ENCODE measurements at places on chromosomes 3 and 15.

DNA sequence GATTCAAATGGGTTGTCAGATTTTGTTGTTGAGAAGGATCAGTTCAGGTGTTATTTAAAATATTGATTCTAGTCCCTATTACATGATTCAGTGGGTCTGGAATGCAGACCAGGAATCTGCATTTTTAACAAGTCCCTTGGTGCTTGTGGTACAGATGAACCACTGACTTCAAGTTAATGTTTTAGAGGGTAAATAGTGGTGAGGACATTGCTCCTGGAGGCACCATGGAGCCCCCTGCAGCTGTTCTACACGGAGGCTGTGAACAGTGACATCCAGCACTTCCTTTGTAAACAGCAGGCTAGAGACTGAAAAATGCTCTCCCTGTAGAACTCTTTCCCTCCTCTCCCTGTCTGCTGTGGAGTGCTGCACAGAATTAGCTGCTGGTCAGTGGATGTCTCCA is 4.8 kb upstream of the FSIP1 start:
- no peak for DNase-seq

DNA sequence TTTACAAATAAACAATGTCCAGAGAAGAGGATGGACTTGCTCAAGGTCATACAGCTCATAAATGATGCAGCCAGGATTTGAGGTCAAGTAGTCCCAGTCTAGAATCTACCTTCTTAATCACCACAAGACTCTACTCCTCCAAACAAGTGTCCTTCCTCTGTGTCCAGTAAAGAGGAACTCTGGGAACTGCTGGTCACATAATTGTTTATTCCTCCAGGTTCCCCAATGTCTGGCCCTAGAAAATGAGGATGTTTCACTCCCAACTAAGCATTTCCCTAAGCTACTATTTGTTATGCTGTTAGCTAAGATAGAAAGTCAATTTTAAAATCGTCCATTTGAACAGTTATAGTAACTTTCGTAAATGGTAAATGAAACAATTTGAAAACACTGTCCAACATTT is 192.4 kb downstream of the FHIT start:
- DNase-seq = no peak

- no peak for DNase-seq
These were observed 596.2 kb upstream of the TBL1XR1 start for GRCh38 chr3:177793451-177793850.

GRCh38 chr3:169232863-169233262 is 430.6 kb downstream of the MECOM start:
- peak; percentile 10 for DNase-seq

DNA sequence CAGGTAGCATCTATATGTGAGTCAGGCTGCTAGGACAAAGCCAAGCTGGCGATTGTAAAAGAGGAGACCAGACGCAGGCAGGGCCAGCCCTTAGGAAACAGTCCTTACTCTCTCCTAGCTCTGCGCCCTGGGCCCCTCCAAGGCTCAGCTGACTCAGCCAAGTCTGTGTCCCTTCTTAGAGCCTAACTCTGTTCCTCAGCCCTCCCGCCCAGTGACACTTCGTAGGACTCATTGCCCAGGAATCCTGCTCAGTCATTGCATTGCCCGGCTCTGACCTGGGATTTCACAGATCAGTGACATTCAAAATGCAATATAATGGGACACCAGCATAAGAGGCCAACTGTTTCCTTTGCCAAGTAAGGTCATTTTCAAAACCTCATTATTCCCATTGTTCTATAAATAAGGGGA is 244.2 kb downstream of the TLE3 start:
- DNase-seq = peak; percentile 67

GRCh38 chr3:179837374-179837773 is 184.5 kb downstream of the USP13 start:
- DNase-seq = peak; percentile 1

DNA sequence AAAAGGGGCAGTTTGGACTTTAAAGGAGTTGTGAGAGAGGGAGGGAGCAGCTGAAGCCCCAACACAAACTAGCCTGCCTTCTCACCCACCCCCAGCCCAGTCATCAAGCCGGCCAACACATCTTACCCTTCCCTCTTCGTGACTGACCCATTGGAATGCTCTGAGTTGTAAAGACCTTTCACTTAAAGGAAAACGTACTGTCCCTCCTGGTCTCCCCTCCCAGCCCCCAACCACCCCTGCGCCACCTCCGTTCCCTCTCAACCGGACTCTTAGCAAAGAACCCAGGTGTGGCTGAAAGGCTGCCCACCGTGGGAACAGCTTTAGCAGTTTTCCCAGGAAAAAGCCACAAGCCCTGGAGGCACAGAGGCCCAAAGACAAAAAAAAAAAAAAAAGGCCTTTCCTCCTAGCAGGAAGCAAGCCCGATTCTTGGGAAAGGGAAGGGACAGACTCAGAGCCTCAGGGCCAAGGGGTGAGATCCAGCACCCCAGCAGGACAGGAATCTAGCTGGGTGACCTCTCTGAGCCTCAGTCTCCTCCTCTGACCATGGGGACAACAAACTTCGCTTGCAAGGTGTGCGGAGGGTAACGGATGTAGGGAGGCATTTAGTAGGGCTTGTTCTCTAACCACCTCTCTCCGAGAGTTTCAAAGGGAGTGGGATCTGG is 2.4 kb downstream of the CYP11A1 start:
- DNase-seq = no peak

DNA sequence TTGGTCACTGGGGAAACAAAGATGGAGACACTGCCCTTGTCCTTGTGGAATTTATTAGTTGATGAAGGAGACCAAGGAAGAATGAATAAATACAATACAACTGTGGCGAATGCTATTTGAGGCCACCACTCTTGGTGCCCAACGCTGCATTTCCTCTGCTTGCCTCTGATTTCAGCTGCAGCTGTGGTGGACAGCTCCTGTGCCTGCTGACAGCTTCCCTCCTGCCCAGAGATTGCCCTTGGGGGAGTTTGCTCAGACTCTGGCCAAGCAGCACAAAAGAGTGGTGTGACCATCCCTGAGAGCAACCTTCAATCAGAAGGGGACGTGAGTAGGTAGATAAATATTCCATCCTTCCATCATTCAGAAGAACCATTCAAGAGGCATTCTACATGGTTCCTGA is 64.6 kb upstream of the FHIT start:
- DNase-seq = peak; percentile 1

GRCh38 chr3:126515066-126515706 is 2.4 kb downstream of the UROC1 start:
- DNase-seq = no peak

- DNase-seq = no peak
These were observed 96.5 kb downstream of the TGFBR2 start for GRCh38 chr3:30702828-30703397.

- no peak for DNase-seq
These were observed 22.4 kb downstream of the IGDCC3 start for GRCh38 chr15:65355173-65355987.

DNA sequence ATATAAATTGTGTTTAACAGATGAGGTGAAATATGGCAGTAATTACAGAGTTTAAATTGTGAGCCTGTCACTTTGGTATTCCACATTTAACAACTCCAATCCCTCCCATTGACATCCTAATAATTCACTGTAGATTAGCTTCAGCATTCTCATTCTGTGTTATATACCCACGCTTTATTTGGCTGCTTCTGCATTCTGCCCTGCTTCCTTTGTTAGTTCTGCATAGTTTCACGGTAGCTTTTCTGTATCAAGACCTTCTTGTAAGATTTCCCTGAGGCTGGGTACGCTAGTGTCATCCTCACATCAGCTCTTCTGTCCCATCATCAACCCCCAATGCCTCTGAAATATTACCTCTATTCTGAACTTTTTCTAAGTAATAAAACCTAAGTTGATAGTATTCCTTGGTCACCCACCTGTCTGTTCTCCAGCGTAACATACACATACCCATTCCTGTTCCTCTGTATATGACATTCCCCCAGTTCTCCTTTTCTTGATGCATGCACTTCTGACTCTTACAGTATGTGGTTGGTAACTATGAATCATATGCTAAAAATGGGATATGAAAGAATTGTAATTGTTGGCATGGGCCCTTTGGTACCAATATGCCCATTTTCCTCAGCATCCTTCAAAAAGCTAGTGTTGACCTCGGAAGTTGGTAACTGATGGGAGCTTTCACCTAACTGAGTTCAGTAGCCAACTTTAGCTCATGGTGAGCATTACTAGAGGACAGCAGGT is 171.2 kb downstream of the KLHL25 start:
- DNase-seq = no peak

DNA sequence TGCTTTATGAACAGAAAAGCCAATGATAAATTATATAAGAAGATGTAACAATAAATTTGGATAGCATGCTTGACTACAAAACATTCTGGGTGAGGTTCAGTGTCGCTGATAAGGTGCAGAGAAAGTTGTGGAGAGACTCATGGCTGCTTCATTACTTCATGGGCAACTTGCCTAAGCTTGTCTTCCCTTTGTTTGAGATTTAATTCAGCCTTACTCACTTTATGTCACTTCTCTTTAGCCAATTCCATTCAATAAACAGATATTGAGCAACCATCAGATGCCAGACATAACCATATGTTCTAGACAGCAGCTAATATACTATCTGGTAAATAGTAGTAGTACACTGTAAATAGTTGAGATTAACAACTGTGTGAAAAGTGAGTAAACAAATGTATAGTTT is 401.5 kb upstream of the FRG2C start:
- no peak for DNase-seq

GRCh38 chr3:105322570-105323273 is 44.0 kb upstream of the ALCAM start:
- DNase-seq = peak; percentile 12

- DNase-seq = peak; percentile 69
These were observed 17.5 kb downstream of the SLC12A8 start for GRCh38 chr3:125194849-125195601.

DNA sequence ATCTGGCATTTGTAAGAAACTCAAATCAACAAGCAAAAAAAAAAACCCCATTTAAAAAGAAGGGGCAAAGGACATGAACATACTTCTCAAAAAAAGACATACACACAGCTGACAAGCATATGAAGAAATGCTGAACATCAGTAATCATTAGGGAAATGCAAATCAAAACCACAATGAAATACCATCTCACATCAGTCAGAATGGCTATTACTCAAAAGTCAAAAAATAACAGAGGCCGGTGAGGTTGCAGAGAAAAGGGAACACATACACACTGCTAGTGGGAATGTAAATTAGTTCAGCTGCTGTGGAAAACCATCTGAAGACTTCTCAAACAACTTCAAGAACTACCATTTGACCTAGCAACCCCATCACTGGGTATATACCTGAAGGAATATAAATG is 199.4 kb upstream of the THBS1 start:
- DNase-seq = peak; percentile 58

DNA sequence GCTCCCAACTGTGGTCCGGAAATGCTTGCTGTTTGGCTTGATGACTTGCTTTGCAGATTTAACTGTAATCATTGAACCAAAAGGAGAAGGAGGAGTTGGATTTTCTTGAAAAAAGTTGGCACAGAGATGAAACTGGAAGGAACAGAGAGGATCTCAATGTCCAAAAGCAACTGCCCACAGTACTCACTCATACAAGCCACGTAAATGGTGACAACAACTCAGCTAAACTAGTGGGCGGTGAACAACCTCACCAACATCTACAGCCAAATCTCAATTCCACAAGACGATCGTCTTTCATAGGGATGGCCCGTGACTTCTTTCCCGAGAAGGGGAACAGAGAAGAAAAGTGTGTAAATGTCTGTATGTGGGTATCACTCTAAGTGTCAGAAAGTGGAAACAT is 48.1 kb downstream of the MYO5C start:
- DNase-seq = no peak

DNA sequence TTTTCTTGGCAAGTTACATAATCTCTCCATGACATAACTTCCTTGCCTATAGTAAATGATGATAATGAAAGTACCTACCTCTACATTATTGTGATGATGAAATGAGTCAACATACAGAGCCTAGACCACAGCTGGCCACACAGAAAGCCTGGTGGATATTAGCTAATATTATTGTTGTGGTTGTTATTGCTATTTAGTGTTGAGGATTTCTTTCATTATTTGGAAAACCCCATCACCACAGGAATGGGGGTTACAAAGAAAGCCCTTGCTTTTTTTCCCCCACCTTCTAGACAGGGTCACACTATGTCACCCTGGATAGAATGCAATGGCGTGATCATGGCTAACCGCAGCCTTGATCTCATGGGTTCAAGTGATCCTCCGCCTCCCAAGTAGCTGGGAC is 125.0 kb downstream of the PDZRN3 start:
- DNase-seq = no peak

GRCh38 chr3:117665296-117665695 is 955.7 kb downstream of the TUSC7 start:
- no peak for DNase-seq

DNA sequence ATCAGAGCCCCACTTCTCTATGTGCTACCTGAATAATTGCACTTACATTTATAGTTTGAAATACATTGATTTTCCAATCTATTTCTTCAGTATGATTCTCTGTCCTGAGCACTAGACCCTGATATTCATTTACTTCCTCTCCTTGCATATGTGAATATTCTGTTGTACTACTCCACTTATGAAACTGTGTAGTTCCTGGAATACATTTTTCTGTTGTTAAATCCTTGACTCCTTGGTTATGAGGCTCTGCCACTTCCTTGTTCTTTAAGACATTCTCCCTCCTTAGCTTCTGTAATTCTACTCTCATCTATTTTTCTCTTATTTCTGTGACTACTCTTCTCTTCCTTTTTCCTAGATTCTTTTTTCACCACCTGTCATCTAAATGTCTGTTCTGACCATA is 12.9 kb upstream of the MGA start:
- DNase-seq = no peak

DNA sequence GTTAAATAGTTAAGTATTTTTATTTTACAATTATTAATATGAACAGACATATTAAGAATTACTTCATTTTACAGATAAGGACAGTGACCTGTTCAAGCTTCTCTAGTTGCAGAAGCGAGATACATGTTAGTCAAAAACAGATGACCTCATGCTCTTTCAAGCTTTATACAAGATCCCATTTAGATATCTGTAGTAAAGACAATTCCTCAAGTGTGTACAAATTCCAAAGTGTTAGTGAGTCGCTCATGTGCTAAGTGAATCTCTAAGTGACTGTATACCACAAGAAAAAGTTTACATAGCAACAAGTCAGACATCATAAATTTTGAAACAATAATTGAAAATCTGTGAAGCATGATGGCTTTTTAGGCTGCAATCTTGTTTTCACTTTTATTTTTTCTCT is 293.8 kb downstream of the ROBO1 start:
- DNase-seq = no peak

- DNase-seq = no peak
These were observed 96.5 kb downstream of the RTP4 start for GRCh38 chr3:187464682-187465081.
